ENCODE measurements at places on chromosomes 16 and 17. TPM values are rescaled to one million over a fixed set of nuclear protein-coding genes. Genes with fewer than 3 reads are reported as not detected.

Gene PPL
- 0.36 TPM for total RNA-seq

Gene CLUH
- 12.9 TPM for total RNA-seq

Gene KRT25
- total RNA-seq: not detected

Gene SLC5A10
- total RNA-seq: not detected

Gene MYL4
- total RNA-seq: not detected

Gene CEP112
- total RNA-seq: 3.6 TPM

Gene FOXO3B
- 5.6 TPM for total RNA-seq

Gene SMIM36
- not detected for total RNA-seq
